ENCODE measurements at places on chromosomes 13 and 19.
A peak's percentile ranks its signal among the peaks of the same experiment; 100 is the strongest.

GRCh38 chr19:18736415-18737336 lies 53.2 kb downstream of the CRTC1 start:
- no peak for DNase-seq

DNA sequence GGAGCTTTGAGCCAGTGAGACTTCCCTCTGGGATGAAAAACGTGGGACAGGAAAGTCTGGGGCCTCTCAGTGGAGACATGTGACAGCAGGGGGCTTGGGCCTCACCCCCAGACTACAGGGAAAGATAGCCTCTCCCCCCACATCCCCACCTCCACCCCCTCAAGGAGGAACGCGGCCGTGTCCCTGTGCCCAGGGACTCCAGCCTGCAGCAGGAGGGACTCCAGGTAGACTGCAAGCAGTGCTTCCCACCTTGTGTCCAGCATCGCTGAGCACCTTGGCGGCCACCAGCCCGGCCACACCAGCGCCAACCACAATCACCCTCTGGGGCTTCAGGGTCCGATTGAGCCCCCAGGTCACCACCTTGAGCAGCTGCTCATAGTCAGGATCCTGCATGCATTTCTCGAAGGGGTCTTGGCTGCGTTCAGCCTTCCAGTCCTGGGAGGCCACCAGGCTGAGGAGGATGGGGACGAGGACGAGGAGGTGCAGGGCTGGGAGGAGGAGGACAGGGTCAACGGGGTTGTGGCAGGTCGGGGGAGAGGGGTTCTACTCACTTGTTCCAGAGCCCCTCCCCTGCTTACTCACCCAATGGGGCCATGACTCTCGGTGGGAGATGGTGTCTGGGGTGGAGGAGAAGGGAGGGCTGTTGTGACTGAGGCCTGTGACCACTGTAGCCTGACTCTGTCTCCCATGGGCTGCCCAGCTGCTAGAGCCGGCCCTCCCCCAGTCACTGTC lies 955 bp downstream of the IL4I1 start:
- DNase-seq = no peak

- DNase-seq = no peak
Observed at GRCh38 chr19:51719251-51719988, 4.4 kb downstream of the HAS1 start.

DNA sequence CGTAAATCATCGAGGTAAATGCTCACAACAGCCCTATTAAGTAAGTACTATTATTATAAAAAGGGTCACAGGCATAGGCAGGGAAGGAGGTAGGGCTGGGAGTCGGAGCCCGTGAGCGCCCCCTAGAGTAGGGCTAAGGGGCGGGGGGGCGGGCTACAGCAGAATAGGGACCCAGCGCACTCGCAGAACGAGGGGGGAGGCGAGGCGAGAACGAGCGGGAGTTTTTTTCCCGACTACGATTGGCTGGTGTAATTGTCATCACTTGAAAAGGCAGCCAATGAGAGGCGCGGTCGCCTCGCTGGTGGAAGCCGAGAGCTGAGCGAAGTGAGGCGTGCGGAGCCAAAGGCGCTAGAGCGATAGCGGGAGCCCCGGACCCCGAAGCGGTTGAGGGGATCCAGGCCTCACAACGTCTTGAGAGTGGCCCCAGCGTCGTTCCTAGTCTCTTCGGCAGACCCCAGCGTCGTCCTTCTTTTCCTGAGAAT lies 24.2 kb downstream of the KEAP1 start:
- peak; percentile 85 for DNase-seq

GRCh38 chr13:33051632-33052031 lies 35.4 kb downstream of the KL start:
- no peak for DNase-seq

DNA sequence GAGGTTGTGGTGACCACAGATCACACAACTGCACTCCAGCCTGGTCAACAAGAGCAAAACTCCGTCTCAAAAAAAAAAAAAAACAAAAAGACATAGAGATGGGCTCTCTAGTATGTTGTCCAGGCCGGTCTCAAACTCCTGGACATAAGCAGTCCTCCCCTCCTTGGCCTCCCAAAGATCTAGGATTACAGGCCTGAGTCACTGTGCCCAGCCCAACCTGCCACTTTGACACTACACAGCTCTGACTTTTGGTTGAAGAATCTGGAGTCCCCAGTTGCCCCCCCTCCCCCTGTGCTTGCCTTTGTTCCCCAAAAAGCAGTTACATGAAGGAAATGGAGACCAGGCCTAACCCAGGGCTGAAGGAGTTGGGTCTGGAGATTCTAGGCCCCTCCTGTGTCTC lies 12.9 kb downstream of the CARM1 start:
- DNase-seq = peak; percentile 55

GRCh38 chr13:105445796-105446195 lies 1089.7 kb downstream of the EFNB2 start:
- DNase-seq = peak; percentile 40

GRCh38 chr13:97266332-97266731 lies 44.2 kb downstream of the MBNL2 start:
- DNase-seq = no peak

DNA sequence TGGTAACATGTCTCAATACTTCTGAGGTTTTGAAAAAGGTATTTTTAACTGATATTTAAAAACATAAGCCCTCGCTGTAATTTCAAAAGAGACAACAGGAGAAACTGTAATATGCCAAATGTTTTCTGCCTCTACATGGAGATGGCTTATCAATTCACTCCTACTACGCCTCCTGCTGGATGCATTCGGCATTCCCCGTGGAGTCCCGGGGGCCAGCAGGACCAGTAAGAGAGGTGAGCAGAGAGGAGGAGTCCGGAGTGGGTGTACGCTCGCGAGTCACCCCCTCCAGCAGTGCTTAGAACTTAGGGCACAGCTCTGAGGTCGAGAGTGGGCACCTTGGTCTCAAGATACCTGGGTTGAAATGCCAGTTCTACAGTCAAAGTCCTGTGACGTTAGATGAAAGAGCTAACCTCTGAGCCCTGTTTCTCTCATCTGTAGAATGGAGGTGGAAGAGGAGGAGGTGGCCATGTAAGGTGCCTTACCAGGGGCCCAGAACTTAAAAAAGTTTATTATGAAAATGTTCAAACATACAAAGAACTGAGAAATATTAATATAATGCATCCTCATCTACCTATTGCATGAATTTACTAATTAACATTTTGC lies 110.2 kb downstream of the STK24 start:
- DNase-seq = peak; percentile 56

DNA sequence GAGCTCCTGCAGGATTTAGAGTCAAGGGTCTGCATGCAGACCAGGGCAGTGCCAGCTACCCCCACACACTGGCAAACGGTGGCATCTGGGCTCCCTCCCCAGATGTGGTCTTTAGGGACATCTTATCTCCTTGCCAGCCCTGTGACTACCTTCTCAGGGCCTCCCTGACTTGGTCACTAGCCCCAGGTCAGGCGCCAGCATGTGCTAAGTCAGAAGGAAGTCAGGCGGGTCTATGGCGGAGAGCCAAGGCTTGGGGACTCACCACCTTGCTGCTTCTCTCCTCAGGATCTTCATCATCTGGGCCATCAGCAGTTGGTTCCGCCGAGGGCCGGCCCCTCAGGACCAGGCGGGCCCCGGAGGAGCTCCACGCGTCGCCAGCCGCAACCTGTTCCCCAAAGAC lies 17.6 kb downstream of the CLPTM1 start:
- no peak for DNase-seq

DNA sequence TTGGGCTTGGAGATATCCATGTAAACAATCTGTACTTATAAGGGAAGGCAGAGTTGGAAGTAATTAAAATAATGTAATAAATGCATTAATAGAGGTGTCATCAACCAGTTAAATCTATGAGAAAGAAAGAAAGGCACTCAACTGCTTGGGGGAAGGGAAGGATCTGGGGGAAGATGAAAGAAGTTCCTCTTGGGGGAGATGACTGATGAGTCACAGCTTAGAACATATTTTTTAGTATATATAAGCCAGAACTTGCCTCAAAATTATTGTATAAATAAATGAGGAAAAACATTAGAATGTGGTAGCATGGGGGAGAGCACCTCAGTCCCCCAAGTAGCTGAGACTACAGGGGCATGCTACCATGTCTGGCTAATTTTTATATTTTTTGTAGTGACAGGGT lies 205.8 kb downstream of the GGACT start:
- DNase-seq = peak; percentile 80

DNA sequence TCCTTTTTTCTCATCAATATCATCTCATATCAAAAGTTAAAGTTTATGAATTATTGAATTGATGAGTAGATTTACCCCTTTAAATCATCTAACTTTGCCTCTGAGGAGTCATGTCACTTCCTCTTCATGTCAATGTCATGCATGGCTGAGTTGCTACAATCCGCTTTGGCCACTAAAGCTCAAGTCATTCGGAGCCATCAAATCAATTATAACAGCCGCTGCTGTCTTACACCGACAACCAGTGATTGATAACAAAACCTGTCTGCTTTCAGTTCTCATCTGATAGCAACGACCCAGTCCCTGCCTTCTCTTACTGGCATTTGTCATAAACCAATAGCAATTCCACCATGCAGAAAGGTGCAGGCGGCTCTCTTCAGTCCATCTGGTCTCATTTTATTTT lies 429.3 kb downstream of the DIAPH3 start:
- no peak for DNase-seq

DNA sequence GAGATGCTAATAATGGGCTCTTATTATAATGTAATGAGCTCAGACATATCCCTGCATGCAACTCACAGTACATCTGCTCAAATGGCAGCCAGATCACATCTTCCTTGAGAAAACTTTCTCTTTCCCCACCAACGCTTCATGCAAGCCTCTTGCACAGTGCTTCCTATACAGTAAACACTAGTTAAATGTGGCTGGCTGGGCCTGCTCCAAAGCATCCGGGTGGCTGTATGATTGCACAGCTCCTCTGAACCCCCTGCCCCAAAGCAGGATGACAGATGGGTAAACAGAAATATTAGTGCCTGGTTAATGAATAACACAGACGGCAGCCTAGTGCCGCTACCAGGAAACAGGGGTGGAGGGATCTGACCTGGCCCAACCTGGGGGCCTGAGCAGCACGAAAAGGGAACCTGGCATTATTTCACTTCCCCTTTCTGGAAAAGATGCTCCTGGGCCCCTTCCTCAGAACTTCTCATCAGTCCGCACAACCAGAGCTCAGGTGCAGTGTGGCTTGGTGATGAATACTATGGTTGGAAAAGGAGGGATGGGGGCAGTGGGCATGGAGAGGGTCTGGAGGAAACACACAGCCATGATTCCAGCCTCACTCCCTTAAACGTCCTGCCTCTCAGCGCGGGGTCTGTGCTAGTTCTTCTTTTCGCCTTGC lies 10.8 kb downstream of the FFAR2 start:
- peak; percentile 3 for DNase-seq

- no peak for DNase-seq
Observed at GRCh38 chr13:91046715-91047327, 300.7 kb upstream of the MIR17HG start.

DNA sequence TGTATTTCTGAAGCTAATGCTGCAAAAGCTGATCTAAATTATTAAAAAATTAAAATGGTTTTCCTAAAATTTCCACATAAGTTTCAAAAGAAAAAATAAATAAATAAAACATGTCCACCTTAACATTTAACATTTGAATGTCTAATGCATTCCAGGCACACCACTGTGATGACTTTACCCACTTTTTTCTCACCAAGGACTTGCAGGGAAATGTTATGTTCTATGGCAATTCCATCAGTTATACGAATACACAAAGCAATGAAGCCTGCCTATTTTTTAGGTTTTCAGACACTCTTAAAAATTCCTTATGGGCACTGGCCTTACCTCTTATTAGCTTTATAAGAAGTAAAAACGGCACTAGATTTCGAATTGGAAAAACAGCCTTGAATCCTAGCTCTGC lies 10.2 kb downstream of the TSC22D1 start:
- peak; percentile 33 for DNase-seq

DNA sequence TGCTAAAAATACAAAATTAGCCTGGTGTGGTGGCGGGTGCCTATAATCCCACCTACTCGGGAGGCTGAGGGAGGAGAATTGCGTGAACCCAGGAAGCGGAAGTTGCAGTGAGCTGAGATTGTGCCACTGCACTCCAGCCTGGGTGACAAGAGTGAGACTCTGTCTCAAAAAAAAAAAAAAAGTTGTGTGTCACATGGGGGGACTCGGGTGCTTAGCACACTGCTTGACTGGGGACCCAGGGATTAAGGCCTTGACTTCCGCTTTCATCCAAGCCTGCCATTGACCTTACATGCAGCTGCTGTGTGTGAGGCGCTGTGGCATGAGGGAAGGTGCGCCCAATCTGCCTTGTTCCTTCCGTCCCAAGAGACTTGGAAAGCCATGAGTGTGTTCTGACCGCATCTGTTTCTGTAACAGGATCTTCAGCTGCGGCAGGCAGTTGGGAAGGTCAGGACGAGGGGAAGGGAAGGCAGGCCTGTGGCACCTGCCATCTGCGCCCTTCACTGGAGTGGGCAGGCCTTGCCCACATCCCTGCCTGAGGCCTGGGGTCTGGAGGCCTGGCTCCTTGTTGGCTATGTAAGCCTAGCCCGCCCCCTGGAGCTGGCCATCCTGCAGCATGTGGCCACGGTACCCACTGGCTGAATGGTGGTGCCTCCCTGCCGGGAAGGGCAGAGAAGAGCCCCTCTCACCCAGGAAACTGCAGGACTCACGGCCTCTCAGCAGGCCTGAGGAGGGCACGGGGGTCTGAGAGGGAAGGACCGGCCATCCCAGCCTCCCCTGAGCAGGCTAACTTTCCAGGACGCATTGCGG lies 23.0 kb downstream of the PPP1R37 start:
- DNase-seq = no peak

- no peak for DNase-seq
Observed at GRCh38 chr13:103031332-103031873, 34.8 kb downstream of the SLC10A2 start.

- DNase-seq = peak; percentile 27
Observed at GRCh38 chr13:97000295-97000925, 6.1 kb upstream of the OXGR1 start.

- DNase-seq = peak; percentile 71
Observed at GRCh38 chr19:9586764-9587163, 2.5 kb upstream of the ZNF121 start.

GRCh38 chr13:26227166-26227971 lies 5.3 kb upstream of the RNF6 start:
- DNase-seq = no peak

DNA sequence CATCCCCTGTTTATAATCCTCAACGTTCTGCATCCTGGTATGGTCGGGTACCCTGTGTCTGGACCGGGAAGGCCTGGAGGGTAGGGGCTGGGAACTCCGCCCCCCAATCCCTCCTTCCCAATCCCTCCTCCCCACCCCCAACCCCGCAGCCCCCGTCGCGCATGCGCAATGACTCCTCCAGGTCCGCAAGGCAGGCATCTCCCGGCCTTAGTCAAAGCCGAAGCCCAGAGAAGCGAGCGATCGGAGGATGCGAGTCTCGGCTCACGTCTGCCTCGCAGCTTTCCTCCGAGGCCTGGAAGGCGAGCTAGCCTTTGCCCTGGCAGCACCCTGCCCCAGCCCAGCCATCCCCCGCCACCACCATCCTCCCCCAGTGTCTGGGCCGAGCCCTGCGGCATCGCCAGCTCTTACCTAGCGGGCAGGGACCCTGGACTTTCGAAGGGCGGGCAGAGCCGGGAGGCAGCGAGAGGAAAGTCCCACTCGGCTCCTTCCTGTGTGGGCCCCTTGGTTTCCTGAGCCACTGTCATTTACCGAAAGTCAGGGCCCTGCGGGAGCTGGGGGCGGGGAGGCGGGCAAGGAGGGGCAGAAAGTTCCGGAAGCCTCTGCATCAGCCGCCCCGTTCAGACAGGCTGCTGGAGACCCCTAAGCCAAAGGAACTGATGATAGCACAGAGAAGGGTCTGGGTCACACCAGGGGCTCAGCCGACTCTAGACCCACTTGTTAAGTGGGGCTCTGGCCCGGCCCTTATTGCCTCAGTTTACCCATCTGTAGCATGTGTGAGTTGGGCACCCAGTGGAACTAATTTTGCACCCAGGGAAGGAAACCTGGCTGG lies at the start of gene JAK3:
Gene JAK3, minus strand, starts transcription at position 445 of the 829 bp plus-strand sequence. CDS start 3,565 bp downstream, outside the sequence.
- DNase-seq = peak; percentile 63

GRCh38 chr13:76009267-76009890 lies 373.2 kb downstream of the LMO7 start:
- DNase-seq = peak; percentile 74

Measured in iris pigment epithelial cell (primary cell).